NCI-H1105 (cell line): ENCODE measurements at places on chromosomes 7 and 10.

GRCh38 chr10:79285315-79286197 is 61.7 kb upstream of the PPIF start:
- DNase-seq = no peak

DNA sequence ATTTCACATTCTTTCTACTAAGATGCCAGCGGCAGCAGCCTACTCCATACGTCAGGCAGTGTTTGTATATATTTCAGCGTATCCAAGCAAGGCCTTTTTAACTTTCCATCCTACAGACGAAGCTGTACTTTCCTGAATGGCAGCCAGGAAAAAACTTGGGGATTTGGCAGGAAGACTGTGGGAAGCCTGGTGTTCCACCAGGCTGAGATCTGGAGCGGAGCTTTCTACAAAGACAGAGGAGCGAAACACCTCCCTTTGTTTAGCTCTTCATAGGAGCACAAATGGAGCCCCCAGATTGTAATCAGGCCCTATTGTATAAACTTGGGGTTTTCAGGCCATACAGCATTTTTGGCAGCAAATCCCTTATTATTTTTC is 143.8 kb downstream of the TES start:
- DNase-seq = no peak

GRCh38 chr10:78802866-78803265 is 265.9 kb upstream of the ZMIZ1 start:
- no peak for DNase-seq

- DNase-seq = no peak
Measured at GRCh38 chr10:79275431-79275851, 71.8 kb upstream of the PPIF start.

- DNase-seq = no peak
Measured at GRCh38 chr10:29248158-29248557, 40.7 kb upstream of the LYZL1 start.

- peak; percentile 38 for DNase-seq
Measured at GRCh38 chr10:115963848-115964247, 309.2 kb downstream of the GFRA1 start.

- no peak for DNase-seq
Measured at GRCh38 chr10:62010366-62010765, 108.9 kb downstream of the ARID5B start.

GRCh38 chr7:151702961-151703360 is 174.0 kb downstream of the PRKAG2 start:
- DNase-seq = no peak

GRCh38 chr7:15130666-15131541 is 228.4 kb upstream of the DGKB start:
- no peak for DNase-seq
